ENCODE measurements at places on chromosomes 12 and 14.

DNA sequence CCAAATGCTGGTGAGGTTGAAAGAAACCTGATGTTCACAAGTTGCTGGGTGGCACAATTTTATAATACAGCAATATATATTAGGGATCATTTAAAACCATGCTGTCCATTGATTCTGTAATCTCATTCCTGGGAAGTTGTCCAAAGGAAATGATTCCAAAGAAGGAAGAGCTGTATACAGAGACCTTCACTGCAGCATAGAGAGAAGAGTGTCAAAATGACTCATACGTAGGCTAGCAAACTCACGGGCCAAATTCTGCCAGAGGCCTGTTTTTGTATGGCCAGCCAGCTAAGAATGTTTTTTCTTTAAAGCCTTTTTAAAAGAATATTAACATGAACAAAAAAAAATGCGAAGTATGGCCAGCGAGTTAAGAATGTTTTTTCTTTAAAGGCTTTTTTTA lies 69.2 kb upstream of the MED13L start:
- DNase-seq = peak; percentile 92

DNA sequence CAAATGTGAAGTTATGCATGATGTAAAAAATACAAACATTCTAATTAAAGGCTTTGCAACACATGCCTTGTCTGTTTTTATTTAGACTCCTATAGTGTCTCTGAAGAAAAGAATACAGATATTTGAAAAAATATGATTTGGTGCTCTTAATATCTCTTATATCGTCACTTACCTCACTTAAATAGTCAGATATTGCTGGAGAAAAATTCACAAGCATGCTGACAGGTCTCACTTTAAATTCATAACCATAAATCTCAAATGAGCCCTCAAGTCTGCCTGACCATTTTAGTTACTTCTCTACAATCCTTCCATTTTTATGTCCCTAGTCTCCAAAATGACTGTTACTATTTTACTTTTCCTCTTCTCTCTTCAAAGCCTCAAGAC lies 5.4 kb upstream of the YEATS4 start:
- DNase-seq = no peak

DNA sequence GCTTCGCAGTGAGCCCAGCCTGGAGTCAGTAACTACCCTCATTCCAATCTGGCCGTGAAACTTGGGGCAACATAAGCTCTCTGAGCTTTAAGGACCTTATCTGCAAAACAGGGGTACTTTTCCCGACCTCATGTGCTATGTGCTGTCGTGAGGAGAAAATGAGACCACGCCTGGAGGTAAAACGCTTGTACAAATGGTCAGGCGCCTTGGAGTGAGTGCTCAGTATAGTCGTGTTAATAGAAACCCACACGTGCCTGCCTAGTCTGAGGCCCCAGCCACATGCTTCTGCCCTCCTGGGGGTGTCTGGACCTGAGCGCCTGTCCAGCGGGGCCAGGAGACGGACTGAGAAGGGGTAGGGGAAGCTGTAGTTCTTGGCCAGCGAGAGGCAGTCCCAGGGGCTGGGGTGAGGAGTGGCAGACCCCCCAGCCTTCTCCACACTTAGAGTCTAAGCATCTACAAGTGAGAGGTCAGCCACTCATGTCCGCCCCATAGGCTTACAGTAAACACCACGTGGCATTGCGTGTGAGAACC lies 4.9 kb downstream of the AQP5 start:
- DNase-seq = no peak

DNA sequence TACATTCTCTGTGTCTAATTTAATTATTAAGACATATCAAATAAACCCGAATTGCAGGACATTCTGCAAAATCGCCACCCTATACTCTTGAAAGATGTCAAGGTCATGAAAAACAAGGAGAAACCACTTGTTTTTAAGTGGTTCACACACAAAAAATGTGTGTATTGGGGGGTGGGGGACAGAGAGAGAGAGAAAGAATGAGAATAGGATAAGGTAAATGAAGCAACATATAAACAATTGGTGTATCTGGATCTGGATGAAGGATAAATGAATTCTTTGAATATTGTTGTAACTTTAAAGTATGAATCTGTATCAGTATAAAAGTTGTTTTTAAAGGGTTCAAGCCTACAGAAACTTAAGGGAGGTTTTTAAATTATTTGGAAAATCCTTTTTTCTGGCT lies 72.1 kb downstream of the ARID2 start:
- no peak for DNase-seq

DNA sequence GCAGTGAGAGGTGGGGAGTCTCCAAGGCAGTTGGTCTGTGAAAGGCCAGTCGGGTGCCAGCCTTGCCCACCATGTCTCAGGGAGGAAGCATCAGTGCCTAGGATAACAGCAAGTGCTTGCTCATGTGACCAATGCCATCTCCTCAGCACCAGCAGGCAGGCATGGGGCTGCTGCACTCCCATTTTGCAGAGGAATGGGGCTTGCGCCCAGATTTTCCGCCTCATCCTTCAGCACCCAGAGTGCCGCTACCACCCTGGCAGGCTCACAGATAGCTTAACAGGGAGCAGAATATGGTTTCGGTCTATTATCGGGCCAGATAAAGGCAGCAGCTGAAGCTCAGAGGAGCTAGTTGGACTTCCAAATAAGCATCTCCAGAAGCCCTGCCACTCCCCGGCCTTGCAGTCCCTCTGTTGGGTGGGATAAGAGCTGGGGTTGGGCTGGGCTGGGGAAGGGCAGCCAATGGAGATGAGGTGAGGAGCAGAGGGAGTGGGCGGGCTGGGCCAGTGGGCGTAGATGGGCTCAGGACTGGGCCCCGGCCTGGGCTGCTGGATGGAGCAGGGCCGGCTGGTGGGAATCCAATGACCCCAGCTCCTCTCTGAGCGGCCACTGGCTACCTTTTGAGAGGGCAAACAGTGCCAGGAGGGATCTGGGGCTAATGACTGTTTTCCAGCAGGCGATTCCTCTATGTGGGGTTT lies 8.4 kb upstream of the KRT80 start:
- no peak for DNase-seq

DNA sequence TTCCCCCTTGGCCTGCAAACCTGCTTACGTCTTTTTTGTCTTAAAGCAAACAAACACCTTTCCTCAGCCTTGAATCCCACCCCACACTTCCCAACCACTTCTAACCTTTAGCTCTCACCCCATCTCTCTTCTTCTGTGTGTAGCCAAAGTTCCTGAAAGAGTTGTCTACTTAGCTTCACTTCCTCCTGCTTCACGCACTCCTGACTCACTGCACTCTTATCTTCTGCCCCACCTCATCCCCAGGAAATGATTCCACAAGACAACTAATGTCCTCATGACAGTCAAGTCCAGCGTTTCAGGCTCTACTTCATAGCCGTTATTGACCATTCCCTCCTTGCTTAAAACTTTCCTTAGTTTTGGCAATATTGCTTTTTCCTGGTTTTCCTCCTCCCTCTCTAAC lies 22.4 kb downstream of the EIF2B2 start:
- DNase-seq = no peak

DNA sequence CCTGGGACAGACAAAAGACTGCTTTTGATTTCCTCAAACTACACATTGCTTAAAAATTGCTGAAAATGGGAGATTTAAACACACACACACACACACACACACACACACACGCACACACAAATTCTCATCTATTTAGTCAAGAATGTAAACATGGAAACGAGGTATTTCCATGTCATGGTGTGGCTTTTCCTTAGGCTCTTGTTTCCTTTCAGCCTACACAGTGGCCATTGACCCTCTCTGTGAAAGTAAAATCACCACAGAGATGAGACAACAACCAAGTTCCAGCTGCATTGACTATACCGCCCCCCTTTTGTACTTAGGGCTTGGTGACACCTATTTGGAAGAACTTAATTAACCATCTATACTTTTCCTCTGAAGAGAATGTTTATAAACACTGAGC lies 41.9 kb downstream of the TTC8 start:
- peak; percentile 33 for DNase-seq

DNA sequence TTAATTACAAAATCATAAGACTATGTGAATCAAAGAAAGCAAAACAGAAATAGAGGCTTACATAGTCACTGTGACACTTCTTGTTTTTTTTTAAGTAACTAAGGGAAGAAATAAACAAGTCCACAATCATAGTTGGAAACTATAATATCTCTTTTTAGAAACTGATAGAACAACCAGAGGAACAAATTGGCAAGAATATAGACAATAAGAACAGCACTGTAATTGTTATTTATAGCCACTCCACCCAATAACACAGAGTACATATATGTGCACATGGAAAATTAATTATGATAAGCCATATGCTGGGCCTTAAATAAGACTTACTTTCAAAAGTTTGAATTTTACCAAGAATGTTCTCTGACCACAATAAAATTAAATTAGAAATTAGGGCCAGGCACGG lies 101.1 kb downstream of the PLEKHG7 start:
- no peak for DNase-seq

- DNase-seq = no peak
These were observed 207.3 kb upstream of the OR4E1 start for GRCh38 chr14:21880918-21881317.

DNA sequence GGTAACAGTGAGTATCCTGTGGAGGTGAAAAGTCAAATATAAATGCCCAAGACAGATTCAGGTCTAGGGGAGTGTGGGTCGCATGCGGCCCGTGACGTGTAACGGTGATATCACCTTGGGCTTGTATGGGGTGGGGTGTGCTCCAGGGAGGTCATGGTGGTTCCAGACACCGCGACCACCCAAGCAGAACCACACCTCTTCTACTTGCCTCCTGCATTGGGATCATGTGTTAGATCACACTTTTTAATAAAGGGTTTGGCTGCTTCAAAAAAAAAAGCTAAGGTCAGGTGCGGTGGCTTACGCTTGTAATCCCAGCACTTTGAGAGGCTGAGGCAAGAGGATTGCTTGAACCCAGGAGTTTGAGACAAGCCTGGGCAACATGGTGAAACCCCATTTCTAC lies 4.5 kb downstream of the FBLN5 start:
- DNase-seq = no peak

GRCh38 chr12:20390846-20391245 lies 22.5 kb downstream of the PDE3A start:
- DNase-seq = no peak

DNA sequence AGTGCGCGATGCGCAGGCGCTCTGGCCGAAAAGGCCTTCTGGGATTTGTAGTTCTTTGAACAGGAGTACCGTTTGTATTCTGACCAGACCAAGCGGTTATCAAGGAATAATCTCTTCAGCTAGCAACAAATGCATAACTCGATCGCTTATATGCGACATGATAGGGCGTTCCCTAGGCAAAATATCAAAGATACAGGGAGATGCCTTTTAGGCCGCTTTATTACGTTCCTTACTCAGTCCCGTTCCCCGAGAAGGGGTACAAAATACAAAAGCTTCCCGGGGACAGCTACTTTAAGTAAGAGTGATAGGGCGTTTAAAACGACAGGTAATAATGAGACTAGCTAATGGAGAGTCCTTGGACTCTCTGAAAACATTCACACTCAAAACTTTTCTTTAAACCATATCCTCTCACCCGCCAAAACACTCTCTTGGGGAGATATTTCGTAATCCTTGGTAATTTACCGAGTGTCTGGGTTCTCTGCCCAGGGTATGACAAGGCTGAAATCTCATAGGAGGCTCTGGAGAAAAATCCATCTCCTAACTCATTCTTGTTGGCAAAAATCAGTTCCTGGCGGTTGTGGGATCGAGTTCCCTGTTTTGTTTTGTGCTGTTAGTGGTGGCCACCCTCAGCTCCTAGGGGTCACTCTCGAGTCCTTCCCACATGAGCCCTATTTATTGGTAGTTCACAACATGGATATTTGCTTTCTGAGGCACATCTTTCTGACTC lies 412 bp upstream of the SNW1 start:
- DNase-seq = peak; percentile 49

DNA sequence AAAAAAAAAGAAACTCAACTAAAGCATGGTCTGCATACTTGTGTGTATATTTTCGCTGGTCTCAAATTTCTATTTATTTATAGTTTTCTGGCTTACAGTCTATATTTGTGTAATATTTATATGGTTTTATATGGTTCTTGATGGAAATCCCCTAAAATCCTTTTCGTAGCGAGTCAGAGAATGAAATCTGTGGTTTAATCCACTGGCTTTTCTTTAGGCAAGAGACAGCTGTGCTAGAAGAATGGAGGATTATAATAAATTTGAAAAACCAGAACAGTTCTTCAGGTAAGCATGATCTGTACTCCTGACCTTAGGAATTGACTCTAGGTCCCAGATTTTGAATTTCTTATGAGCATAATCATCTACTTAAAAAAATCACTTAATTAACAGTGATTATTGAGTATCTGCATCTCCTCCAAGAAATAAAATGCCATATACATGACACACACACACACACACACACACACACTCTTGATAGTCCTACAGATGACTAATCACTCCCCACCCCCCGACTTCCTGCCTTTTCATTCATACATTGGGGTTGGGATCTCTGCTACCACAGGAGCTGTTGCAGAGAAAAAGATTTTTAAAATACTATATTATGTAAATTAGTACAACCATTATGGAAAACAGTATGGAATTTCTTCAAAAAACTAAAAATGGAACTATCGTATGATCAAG lies 113.4 kb downstream of the CRADD start:
- DNase-seq = peak; percentile 94

DNA sequence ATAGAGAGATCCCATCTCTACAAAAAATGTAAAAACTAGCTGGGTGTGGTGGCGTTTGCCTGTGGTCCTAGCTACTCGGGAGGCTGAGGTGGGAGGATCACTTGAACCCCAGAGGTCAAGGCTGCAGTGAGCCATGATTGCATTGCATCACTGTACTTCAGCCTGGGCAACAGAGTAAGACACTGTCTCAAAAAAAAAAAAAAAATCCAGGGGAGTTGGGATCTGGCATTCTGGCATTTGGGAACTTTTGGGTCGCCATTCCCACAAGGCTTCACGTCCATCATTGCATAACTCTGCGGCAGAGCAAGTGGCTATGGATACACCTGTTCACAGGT lies 34.7 kb upstream of the FAM181A start:
- no peak for DNase-seq

DNA sequence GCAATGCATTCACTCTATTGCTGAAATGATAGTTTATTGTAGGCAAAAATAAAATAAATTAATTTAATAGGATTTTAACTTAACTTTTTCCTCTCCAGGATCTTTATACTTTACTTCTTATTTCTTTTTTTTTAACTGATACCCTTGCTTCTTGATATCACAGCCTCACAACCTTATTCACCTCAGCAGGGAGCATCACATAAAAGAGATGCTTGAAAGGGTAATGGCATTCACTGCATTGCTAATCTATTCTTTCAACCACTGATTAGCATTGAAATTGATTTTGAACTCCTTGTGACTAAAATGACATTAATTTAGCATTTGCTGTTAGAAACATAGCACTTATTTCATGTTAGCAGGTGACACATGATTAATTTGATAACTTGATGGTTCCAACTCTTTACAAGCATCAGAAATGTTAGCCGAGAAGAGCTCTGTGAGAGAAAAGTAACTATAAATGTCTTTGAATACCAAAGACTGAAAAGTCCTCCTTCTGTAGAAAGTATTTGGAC lies 689.5 kb upstream of the MGAT4C start:
- no peak for DNase-seq

Measured in fibroblast of skin of right quadriceps (primary cell).